ENCODE measurements at places on chromosomes 7 and 10.

DNA sequence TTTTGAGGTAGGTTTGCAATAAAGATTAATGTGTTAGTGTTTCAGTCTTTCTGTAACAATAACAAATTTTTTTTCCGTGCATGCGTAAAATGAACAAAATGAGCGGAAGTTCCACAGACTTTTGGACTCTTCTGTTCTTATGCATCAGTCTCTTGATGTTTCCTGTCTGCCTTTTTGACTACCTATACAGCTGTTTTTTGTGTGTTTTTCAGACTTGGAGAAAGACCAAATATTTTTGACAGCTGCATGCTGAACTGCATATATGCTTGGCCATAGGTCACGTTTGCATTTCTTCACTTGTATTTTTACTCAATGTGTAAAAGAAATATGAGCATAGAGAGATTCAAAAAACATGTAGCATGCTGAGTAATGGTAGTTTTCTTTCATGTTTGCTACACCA, 119.3 kb downstream of the BBS9 start:
- DNase-seq, result no peak

GRCh38 chr10:101839416-101840063, 4.1 kb downstream of the KCNIP2 start:
- DNase-seq, result no peak

DNA sequence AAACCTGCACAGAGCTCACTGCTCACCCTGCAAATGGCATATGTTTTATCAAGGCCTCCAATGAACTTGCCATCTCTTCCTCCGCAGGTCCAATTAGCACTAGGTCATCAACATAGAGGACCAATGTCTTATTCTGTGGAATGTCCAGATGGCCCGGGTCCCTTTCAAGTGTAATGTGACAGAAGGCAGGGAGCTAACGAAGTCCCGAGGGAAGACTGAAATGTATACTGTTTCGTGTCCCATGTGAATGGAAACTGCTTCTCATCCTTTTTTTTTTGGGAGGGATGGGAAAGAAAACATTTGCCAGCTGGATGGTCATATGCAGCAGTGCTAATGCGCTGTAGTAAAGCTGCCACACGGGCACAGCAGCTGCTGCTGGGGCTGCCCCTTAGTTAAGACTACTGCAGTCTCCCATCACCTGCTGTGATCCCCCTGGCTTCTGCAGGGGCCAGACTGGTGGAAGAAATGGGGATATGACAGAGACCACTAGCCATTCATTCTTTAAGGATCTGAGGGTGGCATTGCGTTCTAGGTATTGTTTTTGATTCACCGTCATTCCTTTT, 61.7 kb upstream of the CCNY start:
- no peak for DNase-seq

DNA sequence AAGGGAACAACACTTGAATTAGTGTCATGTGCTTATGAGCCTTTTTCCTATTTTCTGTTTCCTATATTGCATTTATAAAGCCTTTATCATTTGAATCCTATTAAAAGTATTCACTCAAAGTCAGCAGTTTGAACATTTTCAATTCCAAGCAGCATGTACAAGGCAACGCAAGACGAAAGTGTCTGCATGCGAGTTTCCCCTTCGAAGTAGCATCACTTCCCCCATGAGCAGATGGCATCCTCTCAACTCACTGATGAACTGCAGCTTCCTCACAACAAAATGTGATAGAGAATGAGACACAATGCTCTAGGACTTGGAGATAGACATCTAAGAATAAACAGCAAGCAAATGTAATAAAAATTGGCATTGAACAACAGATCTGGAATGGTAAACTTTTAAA, 270.7 kb downstream of the PRPF18 start:
- no peak for DNase-seq

GRCh38 chr10:35819011-35819410, 176.9 kb upstream of the FZD8 start:
- no peak for DNase-seq

DNA sequence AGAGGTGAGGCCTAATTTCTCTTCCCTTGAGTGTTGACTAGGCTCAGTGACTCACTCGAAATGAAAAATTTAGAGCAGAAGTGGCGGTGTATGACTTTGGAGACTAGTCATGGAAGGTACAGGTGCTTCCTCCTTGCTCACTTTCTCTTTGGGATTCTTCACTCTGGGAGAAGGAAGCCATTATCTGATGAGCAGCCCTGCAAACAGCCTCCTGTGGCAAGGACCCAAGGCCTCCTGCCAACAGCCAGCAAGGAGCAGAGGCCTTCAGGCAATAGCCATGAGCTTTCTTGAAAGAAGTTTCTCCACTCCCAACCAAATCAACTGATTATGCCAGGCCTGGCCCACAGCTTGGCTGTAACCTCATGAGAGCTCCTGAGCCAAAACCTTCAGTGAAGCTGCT, 369.6 kb upstream of the VWC2 start:
- DNase-seq, result no peak

GRCh38 chr7:26186364-26187311, 13.9 kb downstream of the HNRNPA2B1 start:
- DNase-seq, result no peak

GRCh38 chr10:58627392-58627791, 114.7 kb downstream of the BICC1 start:
- DNase-seq, result no peak

DNA sequence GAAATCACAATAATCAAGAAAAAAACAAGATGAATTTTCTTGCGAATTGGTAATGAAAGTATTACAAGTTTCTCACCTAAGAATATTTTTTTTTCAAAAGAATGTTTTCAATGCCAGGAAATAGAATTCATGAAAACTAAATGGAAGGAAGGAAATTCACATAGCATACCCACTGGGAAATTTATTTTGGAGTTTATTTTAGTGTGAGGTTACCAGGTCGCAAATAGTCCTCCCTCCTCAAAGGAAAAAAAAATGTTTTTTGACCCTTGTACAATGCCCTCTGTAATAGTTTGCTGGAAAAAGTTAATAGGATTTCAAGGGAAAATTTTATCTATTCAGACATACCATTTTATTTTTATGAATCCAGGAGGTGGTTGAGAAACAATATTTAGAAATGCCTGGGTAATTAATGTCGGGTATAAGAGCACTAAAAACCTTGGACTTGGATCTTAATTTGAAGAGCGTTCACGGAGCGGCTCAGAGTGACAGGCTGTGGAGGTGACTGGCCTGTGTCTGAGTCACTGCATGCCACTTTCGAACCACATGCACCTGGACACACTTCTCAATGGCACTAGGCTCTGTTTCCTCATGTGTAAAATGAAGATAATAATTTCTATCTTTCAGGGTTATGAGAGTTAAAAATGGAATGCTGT, 28.2 kb downstream of the CUBN start:
- no peak for DNase-seq

DNA sequence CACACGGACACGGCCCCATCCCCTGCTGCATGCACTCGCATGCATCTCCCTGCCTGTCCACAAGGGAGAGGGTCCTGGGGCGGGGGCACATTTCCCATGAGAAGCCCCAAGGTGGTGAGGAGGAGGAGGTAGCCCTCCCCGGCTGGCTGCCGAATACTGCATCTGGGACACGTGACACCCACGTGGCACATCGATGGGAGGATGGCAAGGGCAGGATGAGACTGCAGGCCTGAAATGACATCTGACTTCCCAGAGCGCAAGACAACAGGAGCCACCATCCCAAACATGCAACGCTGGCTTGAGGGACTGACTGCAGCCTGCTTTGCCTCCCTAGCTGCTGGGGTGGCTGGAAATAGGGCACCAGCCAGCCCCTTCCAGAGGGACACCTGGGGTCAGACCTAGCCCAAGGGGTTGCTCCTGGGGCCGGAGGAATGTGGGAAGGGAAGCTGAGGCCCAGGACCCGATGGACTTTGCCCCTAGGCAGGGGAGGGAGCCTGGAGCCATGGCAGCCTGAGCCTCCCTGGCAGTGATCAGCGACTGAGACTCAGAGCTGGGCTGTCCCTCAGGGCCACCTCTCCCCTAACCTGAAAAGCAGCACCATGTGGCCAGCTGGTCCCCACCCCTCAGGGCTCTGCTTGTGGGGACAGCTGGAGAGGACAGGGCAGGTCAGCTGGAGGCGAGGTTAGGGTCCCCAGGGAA, 16.1 kb downstream of the BUD23 start:
- no peak for DNase-seq

- no peak for DNase-seq
These were observed 77.0 kb downstream of the NKX6-2 start for GRCh38 chr10:132708936-132709335.

- no peak for DNase-seq
These were observed 99.6 kb upstream of the SEMA3D start for GRCh38 chr7:85286446-85286845.

- no peak for DNase-seq
These were observed 151.5 kb downstream of the KIF20B start for GRCh38 chr10:89852872-89853271.

- DNase-seq, result no peak
These were observed 58.4 kb upstream of the ABCB5 start for GRCh38 chr7:20557116-20557515.

- no peak for DNase-seq
These were observed 52.6 kb upstream of the BET1 start for GRCh38 chr7:94056796-94057207.

- DNase-seq, result no peak
These were observed 319.8 kb downstream of the GATA3 start for GRCh38 chr10:8374334-8374733.

DNA sequence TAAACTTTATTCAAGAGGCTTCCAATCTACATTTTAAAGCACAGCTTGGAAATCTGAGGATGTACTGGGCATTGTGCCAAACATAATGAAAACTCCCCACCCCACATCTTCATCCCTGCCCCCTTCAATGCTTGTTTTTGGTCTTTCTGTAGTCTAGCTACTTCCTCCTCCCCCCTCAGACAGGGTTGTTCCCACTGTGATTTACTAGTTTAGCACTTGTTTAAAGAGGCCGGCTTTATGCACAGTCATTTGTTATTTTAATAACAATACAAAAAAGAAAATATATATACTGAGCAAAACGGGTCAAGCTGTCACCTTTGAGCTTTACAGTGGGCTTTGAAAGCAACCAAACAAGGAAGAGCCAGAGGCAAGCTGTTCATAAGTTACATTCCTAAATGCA, 132.6 kb downstream of the CHRM2 start:
- DNase-seq, result no peak

DNA sequence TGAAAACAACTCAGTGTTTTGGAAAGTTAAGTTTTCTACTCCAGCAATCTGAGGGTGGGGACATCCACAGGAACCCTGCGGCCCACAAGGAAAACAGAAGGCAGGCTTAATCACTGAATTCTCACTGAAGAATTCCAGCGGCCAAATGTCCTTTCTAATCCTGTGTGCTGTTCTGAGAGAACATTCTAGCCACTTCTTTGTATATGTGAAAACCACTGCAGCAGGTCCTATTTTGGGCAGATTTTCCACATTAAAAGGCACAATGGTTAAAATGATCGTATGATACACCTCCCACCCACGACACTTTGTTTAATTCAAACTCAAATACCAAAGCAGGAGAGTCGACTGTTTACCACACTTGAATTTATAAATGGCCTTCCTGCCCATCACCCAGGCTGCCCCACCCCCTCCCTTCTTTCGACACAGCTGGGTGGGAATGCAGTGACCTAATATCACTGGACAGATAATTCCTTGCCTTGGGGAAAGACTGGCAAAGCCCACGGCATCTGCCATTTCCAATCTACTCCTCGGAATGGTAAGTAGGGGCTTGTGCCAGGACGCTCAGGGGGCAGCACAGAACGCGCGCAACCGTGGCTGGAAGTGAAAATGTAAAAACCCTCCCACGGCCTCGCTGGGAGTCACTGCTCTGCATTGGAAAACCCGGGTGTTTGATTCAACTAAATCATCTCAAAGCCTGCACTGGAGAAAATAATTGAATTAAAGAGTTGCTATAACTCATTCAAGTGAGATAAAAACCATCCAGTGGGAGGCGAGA, 67.0 kb downstream of the CTBP2 start:
- no peak for DNase-seq

- DNase-seq, result no peak
These were observed 24.6 kb downstream of the NT5C2 start for GRCh38 chr10:103168438-103168837.

GRCh38 chr10:131017566-131018285, 293.8 kb downstream of the TCERG1L start:
- DNase-seq, result no peak

DNA sequence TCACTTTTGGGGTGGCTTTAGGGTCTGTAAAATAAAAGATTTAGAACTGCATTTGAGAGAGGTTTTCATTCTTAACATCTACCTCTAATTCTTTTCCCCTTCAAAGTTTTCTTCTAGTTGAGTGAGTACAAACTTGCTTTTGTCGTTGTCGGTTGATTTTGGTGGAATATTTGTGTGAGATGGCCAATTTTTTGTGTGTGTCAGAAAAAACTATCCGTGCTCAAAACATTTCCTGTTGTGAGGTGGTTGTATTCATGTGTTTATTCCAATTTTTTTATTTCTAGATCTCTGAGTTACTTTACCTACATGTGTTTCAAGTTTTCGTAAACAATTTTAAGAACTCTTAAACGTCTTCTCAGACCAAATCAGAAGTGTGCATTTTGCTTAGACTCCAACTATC, 1.6 kb downstream of the AHR start:
- DNase-seq, result no peak

GRCh38 chr7:108222236-108222892, 92.2 kb upstream of the LAMB4 start:
- no peak for DNase-seq

- no peak for DNase-seq
These were observed 64.7 kb downstream of the KAT6B start for GRCh38 chr10:74891053-74891452.

- no peak for DNase-seq
These were observed 528.9 kb downstream of the MAGI2 start for GRCh38 chr7:78924581-78924980.

GRCh38 chr10:76961841-76962240, 675.8 kb downstream of the KCNMA1 start:
- no peak for DNase-seq

GRCh38 chr7:139613971-139614411, 90.5 kb downstream of the CLEC2L start:
- no peak for DNase-seq

GRCh38 chr7:86926732-86927131, 132.7 kb downstream of the ELAPOR2 start:
- DNase-seq, result no peak

DNA sequence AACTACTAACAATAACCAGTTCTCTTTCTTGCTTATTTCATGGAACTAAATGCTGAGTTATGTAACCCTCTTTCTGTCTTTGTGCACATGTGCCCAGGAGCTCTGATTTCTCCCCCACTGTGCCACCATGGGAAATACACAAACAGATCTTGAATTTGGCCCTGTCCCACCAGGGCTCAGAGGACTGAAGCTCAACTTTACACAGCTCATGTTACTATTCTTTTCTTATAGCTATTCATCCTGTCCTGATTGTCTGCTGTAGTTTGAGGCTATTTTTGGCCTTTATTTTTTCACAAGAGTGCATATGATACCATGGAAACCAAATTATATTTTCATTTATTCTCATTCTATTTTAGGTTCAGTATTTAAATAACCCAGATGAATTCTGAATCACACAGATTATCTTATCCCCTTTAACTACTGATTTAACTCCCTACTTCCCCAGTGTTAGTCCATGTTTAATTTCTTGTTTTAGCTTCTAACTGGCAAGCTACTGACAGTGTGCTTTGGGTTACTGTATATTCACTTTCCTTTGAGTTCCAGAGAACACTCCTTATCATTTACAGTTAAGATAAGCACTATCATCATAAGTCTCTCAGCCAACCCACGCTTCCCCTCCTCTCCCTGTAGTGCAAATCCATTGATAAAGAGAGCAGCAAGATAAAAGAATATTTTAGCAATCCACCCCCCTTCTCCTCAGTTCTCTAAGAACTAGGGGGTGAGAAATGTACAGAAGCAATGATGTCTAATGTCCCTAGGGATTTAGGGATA, 71.8 kb upstream of the GSDME start:
- DNase-seq, result no peak
